GM20000 (cell line): ENCODE measurements at places on chromosomes 6 and 20.

GRCh38 chr6:124551711-124552233, 410.5 kb upstream of the RNF217 start:
- no peak for DNase-seq

- DNase-seq, result no peak
These were observed 133.7 kb upstream of the RIN2 start for GRCh38 chr20:19624221-19624965.

GRCh38 chr6:23370051-23370450, 756.0 kb upstream of the NRSN1 start:
- DNase-seq, result no peak

DNA sequence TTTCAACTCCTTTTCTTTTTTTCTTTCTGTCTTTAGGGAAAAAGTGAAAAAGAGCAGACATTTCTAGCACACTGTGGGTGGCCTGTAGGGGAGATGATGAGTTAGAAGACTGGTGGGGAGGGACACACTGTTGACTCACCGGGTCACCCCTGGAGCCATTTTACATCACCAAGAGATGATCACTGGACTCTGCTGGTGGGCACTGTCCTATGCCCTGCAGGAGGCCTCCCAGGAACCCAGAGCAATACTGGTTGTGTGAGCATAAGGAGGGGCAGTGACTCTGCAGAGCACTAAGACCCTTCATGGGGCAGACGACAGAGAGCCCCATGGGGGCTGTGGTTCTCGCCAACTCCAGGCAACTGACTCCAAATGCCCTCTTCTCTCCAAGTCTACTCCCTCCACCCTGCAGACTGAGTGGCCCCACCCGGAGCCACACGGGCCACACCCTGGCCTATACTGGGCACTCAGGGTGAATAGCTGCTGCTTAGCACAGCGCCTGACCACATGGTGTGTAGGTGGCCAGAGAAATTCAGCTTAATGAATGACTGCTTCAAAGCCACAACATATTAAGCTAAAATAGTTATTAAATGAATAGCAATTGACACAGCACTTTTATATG, 177.5 kb downstream of the CDC5L start:
- DNase-seq, result no peak

DNA sequence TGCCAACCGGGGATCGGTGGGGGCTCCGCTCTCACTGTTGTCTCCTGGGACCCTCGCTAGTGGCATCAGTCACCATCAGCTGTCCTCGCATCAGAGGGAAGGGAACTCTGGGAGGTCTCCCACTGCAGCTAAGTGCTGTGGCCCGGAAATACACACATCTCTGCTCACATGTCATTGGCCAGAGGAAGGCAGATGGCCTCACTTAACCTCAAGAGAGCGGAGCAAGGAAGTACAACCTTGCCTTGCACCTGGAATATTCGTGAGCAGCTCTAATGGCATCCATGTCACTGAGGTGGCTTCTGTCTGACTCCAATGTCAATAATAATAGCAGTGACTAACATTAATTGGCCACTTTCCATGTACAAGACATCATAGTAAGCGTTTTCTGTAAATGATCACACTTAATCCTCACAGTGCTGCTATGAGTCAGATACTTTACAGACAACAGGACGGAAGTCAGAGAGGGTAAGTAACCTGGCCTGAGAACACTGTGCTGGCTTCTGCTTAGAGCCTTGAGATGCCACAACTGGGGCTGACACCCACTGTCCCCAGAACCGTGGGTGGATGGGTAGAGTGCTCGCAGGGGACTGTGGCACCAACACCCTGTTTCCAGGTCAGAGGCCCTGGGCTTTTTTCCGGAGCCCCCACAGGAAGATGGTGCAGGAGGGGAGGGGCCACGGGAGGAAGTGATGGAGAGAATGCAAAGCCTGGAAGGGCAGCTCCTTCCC, 6.0 kb downstream of the LHFPL5 start:
- no peak for DNase-seq

DNA sequence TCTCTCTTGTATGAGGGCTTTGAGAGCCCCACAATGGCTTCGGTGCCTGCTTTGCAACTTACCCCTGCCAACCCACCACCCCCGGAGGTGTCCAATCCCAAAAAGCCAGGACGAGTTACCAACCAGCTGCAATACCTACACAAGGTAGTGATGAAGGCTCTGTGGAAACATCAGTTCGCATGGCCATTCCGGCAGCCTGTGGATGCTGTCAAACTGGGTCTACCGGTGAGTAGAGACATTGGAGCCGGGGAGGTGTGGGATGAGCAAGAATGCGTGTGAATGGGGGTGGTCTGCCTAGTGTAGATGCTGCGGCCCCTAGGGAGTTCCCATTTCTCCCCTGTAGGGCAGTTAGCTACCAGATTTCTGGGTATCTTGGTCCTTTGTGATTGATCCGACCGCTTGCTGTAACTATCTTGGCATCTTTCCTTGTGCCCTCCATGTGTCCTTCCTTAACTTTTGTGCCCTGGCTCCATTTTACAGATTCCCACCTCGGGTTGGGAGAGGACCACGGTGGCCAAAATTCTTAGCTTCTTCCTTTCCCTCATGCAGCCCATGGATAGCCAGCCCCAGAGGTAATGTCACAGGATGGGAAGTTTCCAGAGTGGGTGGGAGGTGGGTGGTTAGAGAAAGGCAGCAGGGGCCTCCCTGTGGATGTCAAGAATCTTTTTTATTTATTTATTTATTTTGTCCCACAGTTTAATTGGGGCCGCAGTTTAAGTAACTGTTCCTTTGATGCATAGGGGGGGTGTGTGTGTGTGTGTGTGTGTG, 6.3 kb downstream of the BRD2 start:
- DNase-seq, result no peak

GRCh38 chr6:66068907-66069306, 361.9 kb upstream of the EYS start:
- DNase-seq, result no peak

GRCh38 chr20:1376007-1376406, 16.8 kb downstream of the FKBP1A start:
- no peak for DNase-seq

DNA sequence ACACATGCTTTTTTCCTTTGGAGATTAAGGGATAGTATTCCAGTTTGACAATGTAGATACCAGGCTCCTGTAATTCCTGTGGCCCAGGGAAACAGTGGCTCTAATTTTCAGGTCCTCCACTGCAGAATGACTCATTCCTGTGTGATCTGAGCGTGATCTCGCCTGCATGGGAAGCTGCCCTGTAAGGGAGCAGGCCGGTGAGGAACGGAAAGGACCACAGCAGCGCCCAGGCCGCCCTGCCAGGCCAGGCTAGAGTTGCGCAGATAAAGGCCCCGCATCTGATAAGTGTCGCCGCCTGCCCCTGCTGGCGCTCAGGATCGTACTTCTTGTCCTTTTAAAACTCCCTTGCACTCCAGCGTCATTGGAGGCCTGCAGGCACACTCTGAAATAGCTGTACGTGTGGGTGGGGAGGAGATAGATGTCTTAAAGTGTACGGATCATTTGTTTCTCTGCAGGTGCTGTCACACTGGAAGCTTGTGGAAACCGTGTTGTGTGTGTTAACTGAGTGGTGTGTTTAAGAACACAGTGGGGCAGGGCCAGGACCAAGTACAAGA, 60.7 kb downstream of the SYNJ2 start:
- DNase-seq, result no peak

- DNase-seq, result no peak
These were observed 57.4 kb downstream of the B4GALT5 start for GRCh38 chr20:49656304-49656703.

DNA sequence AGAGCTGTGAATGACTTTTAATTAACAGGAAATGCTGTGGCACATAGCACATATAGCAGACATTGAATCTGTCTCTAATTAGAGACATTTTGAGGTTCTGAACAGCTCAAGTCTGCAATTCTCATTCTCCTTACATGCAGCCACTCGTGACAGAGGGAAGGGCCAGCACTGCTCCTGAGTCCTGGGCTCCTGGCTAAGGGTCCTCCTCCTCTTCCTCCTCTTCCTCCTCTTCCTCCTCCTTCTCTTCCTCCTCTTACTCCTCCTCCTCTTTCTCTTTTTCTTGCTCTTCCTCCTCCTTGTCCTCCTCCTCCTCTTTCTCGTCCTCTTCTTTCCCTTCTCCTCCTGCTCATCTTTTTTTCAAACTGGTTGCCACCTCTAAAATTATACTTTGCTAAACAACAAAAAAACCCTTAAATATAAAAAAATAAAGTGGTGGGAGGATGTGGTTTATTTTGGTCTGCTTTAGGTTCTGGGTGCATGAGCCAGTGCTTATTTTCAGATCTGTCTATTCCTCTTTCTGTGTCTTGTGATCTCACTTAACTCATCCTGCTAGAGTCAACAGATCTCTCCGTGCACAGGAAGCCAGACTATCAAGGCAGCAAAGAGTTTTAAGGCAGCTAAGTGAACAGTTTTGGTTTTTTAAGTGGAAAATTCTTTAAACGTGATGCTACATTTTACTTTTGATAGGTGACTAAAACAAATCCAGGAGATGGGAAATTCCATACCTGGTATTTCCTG, 159.3 kb downstream of the CD83 start:
- peak; percentile 65 for DNase-seq

- DNase-seq, result no peak
These were observed 9.4 kb downstream of the CST4 start for GRCh38 chr20:23679133-23680092.

DNA sequence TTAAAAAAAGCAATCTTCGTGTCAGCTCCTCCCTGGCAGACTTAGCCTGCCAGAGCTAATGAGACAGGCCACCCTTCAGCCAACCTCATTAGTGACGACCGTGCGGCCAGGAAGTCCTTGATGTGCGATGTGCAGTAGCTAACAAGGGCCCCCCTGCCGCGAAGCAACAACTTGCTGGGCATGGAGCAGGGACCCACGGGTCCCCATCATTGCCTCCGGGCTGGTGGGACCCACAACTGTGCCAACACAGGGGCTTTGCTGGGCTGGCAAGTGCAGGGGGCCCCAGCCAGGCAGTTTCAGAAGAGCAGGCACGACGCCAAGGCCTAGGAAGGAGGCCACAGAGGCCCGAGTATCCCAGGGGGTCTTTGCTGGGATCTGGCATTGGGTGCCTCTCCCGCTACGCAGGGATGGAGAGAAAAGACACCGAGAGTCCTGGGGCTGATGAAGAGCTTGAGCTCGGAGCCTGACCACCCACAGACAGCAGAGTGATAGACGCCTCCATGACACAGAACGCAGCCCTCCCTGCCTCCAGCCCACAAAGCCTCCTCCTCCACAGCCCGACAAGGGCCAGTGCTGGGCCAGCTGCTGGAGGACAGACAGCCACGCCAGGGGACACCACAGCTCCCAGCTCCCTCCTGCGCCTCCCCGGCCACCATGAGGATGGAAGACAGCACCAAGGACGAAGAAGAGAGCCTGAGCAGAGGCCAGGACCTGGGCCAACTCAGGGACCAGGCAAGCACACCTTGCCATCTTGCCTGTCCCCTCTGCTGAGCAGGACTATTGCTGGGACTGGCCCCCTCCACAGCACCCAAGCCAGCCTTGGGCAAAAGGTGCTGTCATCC, 96.6 kb downstream of the YTHDF1 start:
- no peak for DNase-seq

DNA sequence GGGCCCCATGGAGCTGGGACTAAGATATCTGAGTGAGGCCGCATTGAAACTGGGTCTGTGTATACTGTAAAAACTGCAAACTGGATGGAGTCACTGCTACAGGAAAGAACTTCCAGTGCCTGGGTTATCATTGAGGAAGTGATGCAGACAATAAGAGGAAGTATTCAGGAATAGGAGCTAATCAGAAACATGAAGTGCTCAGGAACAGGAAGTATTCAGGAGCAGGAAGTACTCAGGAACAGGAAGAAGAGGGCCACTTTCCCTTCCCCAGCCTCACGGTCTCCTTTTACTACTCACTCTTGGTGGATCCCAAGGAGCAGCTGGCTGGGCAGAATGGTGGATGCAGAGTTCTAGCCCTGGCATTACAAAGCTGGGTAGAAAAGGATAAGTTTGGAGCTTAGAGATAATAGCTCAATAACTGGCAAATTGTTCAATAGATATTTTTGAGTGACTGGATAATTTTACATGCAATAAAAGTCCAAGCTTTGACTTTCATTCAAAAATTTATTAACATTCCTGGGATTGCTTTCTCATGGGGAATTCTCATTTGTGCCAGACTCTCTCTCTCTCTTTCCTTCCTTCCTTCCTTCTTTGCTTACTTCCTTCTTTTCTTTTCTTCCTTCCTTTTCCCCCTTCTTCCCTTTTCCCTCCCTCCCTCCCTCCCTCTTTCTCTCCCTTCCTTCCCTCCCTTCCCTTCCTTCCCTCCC, 82.2 kb upstream of the PAX1 start:
- DNase-seq, result no peak

DNA sequence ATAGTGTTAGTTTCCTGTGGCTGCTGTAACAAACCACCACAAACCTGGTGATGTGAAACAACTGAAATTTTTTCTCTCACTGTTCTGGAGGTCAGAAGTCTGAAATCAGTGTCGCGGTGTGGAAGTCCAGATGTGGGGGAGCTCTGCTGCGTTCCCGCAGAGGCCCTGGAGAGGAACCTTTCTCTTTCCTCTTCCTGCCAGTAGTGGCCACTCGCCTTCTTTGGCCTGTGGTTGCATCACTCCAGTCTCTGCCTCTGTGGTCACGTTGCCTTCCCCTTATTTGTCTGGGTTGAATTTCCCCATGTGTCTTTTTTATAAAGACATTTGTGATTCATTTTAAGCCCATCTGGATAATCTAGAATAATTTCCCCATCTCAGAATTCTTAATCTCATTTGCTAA, 295.5 kb upstream of the FLRT3 start:
- no peak for DNase-seq
